ENCODE measurements at places on chromosomes 3 and 15.
A peak's percentile ranks its signal among the peaks of the same experiment; 100 is the strongest.

GRCh38 chr3:29514170-29514569 is 233.3 kb downstream of the RBMS3 start:
- DNase-seq, result no peak

DNA sequence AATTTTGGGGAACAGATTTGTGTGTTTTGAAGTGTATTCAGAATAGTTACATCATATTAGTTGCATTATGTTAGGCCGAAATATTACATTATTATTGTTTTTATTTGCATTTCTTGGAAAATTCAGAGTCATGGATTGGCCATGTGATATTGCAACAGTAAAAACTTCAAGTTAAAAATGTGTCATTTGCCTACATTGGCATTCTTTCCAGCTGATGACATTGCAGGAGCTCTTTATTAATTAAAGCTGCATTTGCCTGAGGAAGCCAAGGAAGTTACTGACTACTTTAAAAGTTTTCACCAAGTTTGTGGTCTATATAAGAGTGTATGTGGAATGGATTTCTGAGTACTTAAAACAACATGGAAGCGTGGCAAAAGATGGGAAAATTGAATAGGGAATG is 726.4 kb upstream of the SGO1 start:
- DNase-seq, result no peak

GRCh38 chr3:141530415-141530768 is 43.6 kb downstream of the RASA2 start:
- DNase-seq, result no peak

DNA sequence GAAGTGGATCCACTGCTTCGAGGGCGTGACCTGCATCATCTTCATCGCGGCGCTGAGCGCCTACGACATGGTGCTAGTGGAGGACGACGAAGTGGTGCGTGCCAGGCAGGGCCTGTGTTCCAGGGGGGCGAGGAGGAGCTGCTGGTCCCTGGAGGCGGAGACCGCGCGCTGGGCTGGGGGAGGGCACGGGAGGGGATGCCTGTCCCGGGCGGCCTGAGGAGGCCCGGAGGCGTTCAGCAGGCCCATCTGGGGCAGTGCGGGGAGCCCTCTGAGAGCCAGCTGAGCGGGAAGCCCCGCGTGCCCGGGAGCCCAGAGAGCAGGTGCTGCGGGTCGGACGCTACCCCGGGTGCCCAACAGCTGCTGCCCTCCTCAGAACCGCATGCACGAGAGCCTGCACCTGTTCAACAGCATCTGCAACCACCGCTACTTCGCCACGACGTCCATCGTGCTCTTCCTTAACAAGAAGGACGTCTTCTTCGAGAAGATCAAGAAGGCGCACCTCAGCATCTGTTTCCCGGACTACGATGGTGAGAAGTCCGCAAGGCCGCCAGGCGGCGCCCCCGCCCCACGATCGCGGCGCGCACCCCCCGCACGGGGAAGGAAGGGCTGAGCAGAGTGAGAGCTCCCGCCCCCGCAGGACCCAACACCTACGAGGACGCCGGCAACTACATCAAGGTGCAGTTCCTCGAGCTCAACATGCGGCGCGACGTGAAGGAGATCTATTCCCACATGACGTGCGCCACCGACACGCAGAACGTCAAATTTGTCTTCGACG is 2.9 kb downstream of the GNAT1 start:
- DNase-seq, result peak; percentile 84

- DNase-seq, result no peak
Measured at GRCh38 chr3:161316006-161316689, 55.2 kb downstream of the SPTSSB start.

DNA sequence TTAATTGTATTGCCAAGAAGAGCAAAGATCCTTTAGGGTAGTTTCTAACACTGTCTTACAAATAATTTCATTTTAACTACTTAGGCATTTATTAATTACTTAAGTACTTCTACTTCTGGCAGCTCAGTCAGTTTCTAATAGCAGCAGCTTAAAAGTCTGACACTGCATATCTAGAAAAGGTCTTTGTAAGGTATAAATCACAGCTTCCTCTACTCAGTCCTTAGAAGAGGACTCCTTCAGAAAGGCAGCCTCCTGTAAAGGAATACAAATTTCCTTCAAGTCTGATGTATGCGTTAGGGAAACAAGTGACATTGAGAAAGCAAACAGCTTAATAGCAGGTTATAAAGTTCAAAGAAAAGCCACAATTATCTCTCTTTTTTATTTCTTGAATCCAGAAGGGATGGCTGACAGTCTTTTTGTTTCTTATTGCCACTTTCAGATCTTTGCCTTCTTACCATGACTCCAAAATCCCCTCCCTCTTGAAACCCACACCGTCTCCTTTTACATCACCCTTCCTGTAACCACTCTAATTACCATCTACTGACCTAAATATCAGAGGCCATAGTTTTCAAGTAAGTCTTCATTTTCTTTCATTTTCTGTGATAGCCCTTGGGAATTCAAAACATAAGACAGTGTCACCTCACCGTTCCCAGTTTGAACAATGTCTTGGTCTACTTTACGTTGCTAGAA is 109.5 kb downstream of the CGGBP1 start:
- DNase-seq, result no peak

- DNase-seq, result no peak
Measured at GRCh38 chr3:62793946-62794345, 81.3 kb downstream of the CADPS start.

DNA sequence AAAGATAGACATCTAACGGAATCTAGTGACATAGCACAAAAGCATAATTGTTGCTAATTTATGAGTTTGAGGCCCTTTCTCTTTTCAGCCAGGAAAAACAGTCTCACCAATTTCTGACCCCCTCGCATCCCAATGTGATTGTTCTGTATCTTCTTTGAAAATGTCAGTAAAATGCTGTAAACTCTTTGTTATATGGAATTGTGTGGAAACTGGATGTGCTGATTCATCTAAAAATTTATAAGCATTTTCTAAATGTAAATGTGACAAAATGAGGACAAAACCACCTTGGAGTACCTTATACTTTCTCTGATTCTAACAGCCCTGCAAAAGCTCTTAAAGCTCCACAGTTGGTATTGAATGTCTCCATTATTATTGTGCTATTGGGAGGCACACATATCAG is 70.9 kb upstream of the MME start:
- DNase-seq, result no peak

DNA sequence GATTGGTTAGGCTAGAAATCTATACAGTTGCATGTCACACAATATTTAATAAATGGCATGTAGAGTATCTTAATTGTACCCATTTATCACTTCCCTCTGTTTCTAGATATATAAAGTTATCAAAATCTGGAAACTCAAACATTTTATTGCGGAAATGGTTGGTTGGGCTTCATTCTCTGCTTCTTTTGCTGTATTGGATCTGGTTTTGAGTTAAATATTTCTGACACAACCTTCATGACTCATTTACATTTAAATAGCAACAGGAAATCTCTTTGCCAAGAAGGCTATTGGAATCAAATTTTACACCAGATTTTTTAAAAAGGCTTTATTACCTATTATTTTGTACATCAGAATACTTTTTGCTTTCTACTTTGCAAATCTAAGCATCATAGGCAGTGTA is 153.8 kb downstream of the EBLN2 start:
- DNase-seq, result no peak

- no peak for DNase-seq
Measured at GRCh38 chr3:127304121-127304744, 16.4 kb upstream of the PRR20G start.

DNA sequence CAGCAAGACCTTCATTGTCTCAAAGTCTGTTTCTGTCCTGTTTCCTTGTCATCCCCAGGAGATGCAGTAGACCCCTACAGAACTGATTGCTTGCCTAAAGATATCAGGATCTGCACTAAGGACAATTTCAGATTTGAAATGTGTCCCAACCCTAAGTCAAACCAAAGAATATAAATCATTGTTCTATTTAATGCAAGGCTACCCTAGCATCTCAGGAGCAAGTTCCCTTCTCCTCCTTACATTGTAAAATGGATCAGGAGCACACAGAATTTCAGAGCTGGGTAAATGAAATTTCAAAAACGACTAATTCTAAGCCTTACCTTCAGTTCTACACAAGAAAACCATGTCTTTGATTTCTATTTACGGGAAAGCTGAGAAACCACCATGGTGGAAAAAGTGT is 360.9 kb upstream of the KCNH8 start:
- no peak for DNase-seq

- DNase-seq, result no peak
Measured at GRCh38 chr15:22808240-22808639, 21.8 kb downstream of the NIPA1 start.

DNA sequence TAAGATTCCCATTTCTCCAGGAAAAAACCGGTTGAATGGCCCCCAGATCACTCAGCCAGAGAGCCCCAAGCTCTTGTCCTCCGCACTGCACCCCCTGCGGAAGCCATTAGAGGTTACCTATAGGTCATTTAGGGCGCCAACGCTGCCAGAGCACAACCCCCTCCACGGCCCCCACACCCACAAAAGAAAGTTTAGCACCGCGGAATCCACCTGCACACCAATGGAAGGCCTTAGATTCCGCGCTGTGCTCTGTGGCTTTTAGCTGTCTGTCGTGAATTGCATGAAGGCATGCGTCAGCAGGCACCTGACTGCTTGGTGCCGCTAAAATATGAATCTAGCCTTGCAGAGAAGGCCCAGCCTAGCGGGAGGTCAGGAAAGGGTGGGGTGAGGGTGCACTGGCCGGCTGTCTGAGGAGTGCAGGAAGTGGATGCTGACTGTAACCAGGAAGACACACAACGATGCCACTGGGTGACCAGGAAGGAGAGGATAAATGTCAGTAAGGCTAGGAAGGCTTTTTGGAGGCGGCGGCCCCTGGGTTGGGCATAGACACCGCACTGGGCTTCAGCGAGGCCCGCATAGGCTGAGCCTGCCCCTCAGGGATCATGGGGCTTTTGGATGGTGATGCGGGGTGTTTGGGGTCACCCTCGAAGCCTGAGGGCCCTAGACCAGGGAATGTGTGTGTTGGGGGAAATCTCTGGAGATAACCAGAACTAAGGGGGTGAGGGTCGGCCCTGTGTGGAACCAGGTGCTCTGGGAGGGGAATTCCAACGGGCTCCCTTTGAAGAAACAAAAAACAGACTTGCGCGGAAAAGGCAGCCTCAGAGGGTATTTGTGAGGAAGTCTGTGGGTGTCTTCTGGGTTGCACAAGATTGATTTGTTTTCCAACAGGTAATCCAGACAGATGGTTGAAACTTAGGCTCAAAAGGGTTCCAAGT is 976 bp upstream of the NUP210 start:
- DNase-seq, result peak; percentile 75

- no peak for DNase-seq
Measured at GRCh38 chr3:168080022-168080421, 15.7 kb downstream of the GOLIM4 start.

GRCh38 chr3:180700941-180701340 is 21.7 kb upstream of the CCDC39 start:
- DNase-seq, result no peak

All from stimulated activated CD4-positive, alpha-beta T cell treated with anti-CD3 and anti-CD28 coated beads, Interleukin-2, amount 100 ng/mL, for 24 hours (primary cell).